ENCODE measurements at places on chromosomes 11 and 22.
A peak's percentile ranks its signal among the peaks of the same experiment; 100 is the strongest.

GRCh38 chr22:32018056-32018455, 25.0 kb upstream of the SLC5A1 start:
- no peak for DNase-seq

- DNase-seq = peak; percentile 40
Observed at GRCh38 chr11:95092549-95093324, 3.1 kb downstream of the ENDOD1 start.

- DNase-seq = peak; percentile 77
Observed at GRCh38 chr11:3905080-3905953, 49.9 kb downstream of the STIM1 start.

- DNase-seq = no peak
Observed at GRCh38 chr11:96241331-96241841, 101.6 kb downstream of the MAML2 start.

GRCh38 chr11:2102132-2102882, 36.9 kb downstream of the IGF2 start:
- no peak for DNase-seq

DNA sequence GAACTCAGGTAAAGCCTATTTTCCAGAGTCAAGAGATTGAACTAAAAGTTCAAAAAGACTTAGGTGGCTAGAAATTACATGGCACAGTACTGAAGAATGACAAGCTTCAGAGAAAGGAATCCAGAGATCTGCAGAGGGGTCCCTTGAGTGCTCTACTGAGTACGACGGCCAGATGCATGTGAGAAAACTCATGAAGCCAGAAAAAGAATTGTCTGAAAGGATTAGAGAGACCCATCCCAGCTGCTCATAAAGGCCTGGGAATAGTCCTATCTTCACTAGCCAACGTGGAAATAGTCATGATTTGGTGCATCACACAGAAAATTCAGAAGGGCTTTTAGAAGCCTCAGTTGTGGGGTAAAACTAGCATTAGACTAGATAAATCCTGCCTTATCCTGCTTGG, 91.3 kb downstream of the SOX6 start:
- no peak for DNase-seq

- no peak for DNase-seq
Observed at GRCh38 chr11:28699701-28700100, 591.5 kb downstream of the METTL15 start.

GRCh38 chr22:43628250-43628649, 183.9 kb downstream of the EFCAB6 start:
- no peak for DNase-seq

GRCh38 chr22:25077056-25077455, 122.6 kb upstream of the CRYBB3 start:
- no peak for DNase-seq

DNA sequence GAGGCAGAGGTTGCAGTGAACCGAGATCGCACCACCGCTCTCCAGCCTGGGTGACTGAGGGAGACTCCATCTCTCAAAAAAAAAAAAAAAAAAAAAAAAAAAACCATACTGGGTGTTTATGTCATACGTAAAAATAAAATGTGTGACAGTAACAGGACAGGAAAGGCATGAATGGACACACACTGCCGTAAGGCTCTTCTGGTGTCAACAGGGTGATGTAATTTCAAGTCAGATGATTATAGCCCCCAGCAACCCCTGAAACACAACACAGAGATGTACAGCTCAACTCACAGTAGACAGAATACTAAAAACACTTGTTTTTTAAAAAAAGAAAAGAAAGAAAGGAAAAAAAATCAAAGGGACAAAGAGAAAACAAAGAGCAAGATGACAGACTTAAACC, 22.2 kb downstream of the SBF1 start:
- DNase-seq = no peak

Measured in GM13977 (cell line).